ENCODE measurements at places on chromosomes 5 and 9. TPM values are rescaled to one million over a fixed set of nuclear protein-coding genes. Genes with fewer than 3 reads are reported as not detected.

The PLK2 gene
- total RNA-seq, result 34.9 TPM

The PCDHB8 gene
- total RNA-seq, result 0.67 TPM

The TMEM215 gene
- total RNA-seq, result not detected

DNA sequence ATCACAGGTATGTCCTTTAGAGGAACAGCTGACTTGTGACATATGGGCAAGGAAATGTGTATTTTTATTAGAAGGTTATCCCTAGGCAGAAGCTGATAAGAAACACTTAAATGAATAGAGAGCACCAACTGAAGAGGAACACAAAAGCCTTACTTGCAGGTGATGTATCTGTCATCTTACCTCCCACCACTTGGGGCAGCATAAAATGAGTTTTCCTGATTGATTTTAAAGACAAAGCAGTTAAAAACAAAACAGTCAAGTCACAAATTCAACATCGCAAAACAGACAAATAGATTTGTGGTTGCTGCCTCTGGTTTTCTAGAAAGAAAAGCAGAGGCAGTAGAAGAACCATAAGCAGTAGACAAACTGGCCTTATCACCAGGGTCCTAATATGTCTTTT, 302.4 kb upstream of the ZNF462 start:
- no peak for DNase-seq
- H3K27me3 ChIP-seq, result no peaks in the 10 kb centered on the region
- no peaks in the 10 kb centered on the region for H3K36me3 ChIP-seq

DNA sequence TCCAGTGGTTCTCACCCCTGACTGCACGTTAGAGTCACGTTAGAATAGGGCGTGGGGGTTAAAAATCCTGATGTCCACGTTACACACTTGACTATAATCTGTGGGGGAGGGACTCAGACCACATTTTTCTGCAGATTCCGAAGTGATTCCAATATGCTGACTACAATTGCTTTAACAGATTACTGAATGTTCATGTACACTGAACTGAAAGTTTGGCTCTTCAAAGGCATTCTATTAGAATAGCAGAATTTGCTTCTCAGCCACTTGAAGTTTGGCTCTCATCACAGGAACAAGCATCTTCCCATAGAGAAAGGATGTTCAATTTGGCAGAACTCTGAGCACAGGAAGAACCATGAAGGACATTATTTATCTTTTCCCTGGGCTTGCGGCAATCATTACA, 84.5 kb downstream of the HAPLN1 start:
- no peaks in the 10 kb centered on the region for H3K27me3 ChIP-seq
- no peak for DNase-seq
- H3K27ac ChIP-seq, result no peak overlapping the region
- H3K4me1 ChIP-seq, result no peaks in the 10 kb centered on the region
- no peaks in the 10 kb centered on the region for H3K36me3 ChIP-seq

GRCh38 chr9:129661029-129661428, 4.4 kb upstream of the PRRX2 start:
- H3K27me3 ChIP-seq, result no peaks in the 10 kb centered on the region
- no peak overlapping the region for H3K27ac ChIP-seq

DNA sequence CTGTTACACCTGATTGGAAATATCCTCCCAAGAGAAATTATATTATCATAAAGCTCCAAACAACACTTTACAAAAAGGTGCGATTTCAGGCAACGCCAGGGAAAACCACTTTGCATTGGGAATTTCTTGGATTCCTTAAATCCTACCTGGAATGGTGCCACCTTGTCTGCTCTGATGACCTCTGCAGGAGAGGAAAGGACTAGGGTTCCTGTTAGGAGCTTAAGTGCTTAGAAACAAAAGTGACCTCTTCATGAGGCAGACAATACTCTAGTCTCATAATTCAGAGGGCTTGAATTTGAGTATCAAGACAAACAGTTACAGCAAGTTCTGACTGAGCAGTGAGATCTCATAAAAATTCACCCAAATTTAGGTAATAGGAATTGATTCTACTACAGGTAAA, 33.9 kb upstream of the GLIS3 start:
- no peaks in the 10 kb centered on the region for H3K27me3 ChIP-seq
- H3K36me3 ChIP-seq, result no peaks in the 10 kb centered on the region
- DNase-seq, result peak; percentile 16
- H3K27ac ChIP-seq, result peak overlapping the region; percentile 75
- no peak overlapping the region for H3K4me3 ChIP-seq

DNA sequence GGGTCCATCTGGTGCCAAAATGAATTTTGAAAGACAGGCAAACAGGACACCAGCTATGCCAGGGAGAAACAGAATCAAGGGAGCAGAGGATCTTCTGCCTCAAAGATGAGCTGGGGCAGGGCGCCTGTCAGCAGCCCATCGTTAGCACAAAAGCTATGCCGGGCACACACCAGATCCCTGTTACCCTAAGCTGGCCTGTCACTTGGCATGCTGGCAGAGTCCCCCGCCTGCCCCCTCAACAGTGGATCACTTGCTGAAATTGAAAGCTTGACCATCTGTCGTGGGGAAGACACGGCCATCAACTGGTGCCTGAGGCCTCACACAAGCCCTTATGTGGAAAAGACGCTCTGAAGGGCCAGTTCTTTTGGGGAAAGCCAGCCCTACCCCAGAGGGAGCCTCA, 256.4 kb downstream of the EBF1 start:
- H3K27me3 ChIP-seq, result no peaks in the 10 kb centered on the region
- no peak overlapping the region for H3K27ac ChIP-seq
- no peak overlapping the region for H3K4me3 ChIP-seq
- no peaks in the 10 kb centered on the region for H3K36me3 ChIP-seq

- no peaks in the 10 kb centered on the region for H3K27me3 ChIP-seq
- no peak overlapping the region for H3K27ac ChIP-seq
- H3K36me3 ChIP-seq, result no peaks in the 10 kb centered on the region
Observed at GRCh38 chr9:76022317-76022716, 131.8 kb downstream of the PCSK5 start.
